M059J (cell line): ENCODE measurements at places on chromosomes 4 and X.

GRCh38 chrX:39896951-39897740 is 200.6 kb downstream of the BCOR start:
- DNase-seq: peak; percentile 82

DNA sequence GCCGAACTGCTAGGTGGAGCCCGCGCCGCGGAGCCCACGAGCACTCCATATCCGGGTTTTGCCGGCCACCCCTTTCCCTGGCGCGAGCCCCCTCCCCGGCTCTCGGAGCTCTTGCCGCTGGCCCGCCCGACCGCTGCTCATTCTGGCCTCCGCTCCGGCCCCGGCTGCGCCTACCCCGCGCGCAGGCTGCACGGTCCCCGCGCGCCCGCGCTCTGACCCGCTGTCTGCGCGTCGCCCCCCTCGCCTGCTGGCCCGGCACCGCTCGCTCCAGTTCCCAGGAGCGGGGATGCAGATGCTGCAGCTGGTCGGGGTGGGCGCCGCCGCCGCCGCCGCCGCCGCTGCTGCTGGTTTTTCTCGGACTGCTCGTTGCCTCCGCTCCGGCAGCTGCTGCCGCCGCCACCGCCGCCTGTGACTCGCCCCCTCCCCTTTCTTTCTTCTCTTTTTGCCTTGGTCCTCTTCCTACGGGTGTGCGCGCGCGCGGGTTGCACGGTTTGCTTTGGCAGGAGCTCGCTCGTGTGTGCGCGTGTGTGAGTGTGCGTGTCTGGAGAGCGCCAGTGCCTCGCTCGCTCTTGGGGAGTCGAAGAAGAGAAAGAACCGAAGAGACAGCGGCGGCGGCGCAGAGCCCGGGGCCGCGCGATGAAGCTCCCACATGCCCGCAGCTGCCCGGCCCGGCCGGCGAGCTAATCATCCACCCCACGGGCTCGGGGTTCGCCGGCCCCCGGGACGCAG is at the start of gene ADGRL3:
Gene ADGRL3 (plus strand): TSS at position 140 of the 729 bp plus-strand sequence.
- no peak for DNase-seq

- no peak for DNase-seq
Observed at GRCh38 chr4:52106660-52107059, 55.6 kb downstream of the SPATA18 start.

- DNase-seq: peak; percentile 2
Observed at GRCh38 chrX:36443007-36443406, 523.5 kb downstream of the CFAP47 start.

GRCh38 chr4:147940171-147940570 is 208.3 kb downstream of the ARHGAP10 start:
- DNase-seq: no peak

DNA sequence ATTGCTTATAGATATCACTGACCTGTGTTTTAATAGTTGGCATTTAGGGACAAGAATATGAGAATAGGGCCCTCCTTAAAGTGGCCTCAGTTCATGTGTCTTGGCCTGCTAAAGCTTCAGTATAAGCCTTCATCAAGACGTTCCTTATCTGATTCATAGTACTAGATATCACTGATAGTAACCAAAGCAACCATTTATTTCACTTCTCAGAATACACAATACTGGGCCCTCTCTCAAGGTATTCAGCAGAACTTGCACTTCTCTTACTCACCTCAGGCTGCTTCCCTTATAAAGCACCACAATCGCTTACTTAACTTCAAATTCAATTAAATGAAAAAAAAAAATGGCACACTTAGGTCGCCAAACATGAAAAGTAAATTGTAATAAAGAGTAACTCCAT is 259.4 kb upstream of the PCDH7 start:
- no peak for DNase-seq

DNA sequence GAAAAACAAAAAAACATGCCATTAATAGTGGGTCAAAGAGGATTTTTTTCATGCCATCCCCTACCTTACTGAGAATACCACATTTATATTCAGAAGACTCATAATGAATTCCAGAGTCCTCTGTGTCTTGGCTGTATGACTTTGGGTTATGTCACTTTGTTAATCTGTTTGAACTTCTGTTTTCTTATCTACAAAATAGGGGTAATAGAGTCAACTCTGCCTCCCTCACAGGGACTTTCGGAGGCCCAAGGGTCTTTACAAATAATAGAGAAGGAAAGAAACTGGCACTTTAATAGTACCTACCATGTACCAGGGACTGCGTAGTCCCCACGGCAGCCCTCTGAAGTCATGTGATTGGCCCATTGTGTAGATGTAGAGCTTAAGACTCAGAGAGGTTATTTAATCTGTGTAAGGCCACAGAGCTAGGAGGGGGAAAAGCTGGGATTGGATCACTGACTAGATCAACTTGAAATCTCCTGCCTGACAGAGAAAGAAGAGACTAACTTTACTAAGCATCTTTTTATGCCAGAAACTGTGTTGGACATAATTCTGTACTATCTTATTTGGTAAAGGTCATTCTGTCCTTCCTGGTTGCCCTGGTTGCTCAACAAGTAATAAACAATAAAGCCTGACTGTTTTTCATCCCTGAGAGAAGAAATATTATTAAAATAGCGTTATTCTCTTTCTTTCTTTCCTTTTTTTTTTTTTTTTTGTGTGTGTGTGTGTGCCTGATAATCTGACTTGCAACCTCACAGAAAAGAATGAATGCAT is 59.6 kb downstream of the NFKB1 start:
- no peak for DNase-seq

DNA sequence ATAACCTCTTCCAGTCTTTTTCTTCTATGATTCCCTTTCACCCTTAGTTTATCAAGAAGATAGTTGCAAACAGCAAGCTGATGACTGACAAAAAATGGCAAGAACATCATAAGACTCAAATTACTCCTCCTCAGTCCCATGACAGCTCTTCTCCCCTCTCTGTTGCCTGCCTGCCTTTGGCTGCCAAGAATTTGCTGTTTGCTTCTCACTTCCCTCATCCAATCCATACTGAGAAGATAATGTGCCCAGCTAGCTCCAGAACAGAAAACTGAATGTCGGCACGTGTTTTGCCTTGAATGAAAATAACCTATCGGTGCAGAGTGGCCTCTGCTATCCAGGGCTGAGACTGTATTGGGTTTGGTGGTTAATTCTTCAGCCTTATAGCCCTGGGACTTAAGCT is 192.1 kb downstream of the PPARGC1A start:
- DNase-seq: no peak

DNA sequence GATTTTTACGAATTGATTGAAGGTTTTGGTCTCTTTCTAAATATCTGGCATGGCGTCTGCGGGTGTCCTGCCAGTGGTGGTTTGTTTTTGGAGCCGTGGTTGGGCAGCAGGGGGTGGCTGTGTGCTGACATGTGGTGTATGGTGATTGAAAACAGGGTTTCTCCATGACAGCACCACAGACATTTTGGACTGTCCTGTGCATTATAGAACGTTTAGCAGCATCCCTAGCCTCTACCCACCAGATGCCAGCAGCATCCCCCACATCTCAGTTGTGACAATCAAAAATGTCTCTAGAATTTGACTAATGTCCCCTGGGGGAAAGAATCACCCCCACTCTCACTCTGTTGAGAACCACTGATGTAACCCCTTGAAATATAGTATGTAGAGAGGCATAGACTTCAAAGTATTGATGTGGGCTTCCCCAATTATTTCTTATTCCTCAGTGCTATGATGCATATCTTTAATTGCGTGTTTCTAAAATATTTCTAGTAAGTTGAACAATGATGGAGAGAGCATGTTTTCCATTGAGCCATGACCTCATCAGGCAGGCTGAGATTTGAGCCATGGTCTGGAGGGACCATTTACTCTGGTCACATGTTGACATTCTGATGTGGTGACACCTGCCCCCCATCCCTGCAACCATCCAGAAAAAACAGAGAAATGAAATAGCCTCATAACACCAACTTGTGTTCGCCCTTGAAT is 77.4 kb upstream of the MID1 start:
- DNase-seq: no peak

DNA sequence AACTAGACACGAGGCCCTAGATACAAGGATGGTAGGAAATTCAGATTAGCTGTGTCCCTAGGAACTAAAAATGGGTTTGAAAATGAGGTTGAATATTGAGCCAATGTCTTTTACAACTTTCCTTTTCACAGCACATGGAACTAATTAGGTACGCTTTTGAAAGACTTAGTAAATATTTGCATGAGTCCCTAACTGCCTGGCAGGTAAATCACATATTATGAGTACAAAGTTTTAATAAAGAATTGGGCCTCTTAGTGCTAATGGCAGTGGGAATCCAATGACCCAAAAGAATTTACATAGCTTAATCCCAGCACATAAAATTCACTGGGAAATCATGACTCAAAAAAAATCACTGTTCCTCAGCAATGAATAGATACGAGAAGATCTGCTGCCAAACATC is 16.8 kb downstream of the MUC7 start:
- DNase-seq: no peak

- no peak for DNase-seq
Observed at GRCh38 chr4:123259676-123260646, 136.6 kb upstream of the SPRY1 start.

DNA sequence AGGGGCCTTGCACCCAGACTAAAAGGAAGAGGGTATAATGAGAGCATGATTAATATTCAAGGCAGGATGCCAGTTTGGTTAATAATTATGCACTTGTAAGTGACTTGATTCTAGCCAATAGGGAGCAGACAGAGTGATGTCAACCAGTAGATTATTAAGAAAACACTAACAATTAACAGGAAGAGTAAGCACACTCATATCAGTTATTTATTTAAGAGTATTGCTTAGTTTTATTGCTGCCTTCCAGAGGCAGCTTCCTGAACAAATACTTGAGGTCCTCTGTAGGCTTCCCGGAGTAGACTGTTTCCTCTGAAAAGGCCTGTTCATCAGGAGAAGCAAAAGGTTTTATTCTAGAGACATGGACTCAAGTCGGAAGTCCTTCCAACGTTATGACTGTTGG is 129.1 kb upstream of the AFF2 start:
- no peak for DNase-seq

DNA sequence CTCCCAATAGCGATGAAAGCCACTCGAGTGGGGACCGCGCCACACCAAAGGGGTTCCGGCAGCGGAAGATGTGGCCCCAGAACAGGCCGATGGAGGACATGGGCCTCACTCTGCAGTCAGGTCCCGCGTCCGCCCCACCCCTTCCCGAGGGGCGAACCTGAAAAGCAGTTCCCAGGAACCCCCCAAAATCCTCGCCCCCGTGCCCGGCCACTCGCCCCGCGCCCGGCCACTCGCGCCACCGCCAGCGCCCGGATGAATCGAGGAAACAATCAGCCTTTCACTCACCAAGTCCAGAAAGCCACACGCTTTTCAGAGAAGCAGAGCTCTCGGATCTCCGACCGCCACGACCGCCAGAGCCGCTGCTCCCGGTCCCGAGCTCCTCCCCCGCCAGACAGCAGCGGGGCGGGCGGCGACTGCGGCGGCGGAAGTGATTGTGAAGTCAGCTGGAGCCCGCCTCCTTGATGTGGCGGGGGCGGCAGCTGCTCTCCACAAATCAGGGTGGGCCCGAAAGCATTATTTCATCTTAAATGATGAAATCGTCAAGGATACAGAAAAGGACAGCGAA is at the start of gene PJA1:
Gene PJA1 (minus strand): TSS at position 367 of the 565 bp plus-strand sequence. CDS start 2,380 bp downstream, outside the sequence.
- peak; percentile 74 for DNase-seq

- peak; percentile 54 for DNase-seq
Observed at GRCh38 chrX:82748906-82749505, 759.1 kb upstream of the POU3F4 start.

DNA sequence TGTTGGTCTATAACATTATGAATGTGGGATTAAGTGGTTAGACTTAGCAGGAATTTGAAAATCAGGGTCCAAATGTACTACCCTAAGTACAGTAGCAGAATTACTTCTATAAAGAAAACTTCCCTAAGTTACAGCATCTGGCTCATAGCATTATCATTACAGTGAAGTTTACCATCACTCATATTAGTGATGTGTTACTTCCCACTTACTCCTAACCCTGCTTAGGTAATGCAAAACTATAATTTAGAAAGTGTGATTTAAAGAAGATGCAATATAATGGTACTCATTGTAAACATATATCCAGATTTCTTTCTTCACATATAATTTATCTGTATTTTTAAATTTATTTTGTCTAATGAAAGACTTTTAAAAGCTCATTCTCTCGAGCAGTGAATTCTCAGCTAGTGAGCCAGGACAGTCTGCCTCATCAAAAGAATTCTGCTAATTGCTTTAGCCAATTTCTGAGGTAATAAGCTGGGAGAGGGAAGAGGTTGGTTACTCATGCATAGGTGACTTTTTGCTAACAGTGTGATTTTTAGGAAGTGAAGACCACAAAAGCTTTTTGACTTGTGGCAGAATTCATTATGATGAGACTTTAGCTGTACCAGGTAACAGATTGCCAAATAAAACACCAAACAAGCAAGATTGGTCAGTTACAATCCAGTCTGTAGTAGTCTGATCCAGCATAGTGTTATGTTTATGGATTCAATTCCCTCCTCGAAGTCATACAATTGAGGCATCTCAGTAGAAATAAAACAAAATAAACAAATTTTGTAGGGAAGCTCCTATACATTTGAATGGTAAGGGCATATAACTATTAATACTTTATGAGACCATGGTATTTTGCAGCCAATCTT is 21.0 kb downstream of the PLS3 start:
- DNase-seq: peak; percentile 56

DNA sequence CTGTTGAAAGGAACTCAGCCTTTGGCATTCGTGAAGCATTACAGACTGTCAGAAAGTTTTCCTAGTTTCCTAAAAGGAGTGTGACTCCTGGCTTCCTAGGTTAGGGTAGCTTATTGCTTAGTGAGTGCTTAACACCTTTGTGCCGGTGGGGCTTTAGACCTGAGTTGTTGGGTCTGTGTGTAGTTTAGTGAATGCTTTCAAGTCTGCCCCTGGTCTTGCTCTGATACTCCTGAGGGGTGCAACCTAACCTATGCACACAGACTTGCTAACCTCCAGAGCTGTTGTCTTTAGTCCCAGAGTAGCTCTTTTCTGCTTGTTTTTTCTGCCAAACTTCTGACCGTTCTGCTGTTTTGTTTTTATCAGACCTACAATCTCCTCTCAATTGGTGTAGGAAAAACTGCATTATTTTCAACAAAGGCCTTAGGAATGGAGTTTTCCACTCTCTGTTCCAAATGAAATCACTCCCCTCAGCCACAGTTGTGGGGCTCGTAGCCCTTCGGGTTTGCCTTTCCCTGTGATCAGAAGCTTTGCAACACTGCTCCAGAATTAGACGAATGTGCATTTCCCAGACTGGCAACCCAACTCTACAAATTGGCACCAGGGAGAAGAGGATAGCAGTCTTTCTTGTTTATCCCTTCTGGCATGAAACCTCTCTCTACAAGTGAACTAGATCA is 1399.1 kb upstream of the PCDH7 start:
- no peak for DNase-seq

DNA sequence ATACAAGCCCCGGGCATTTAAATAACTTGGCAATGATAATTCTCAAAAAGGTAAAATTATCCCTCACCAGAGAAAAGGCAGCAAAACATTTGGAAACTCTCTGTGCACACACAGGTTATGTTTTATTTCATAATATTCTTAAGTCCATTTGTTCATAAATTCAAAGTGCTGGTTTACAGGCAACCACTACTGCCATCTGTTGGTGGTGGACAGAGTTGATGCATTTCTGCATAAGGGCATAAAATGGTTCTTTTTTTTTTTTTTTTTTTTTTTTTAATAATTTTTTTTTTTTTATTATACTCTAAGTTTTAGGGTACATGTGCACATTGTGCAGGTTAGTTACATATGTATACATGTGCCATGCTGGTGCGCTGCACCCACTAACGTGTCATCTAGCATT is 31.5 kb upstream of the IL21 start:
- DNase-seq: peak; percentile 43
